A549 treated with ZK216348 at 1 μM for 4 hours (cell line): ENCODE measurements at places on chromosomes 4 and X. TPM values are rescaled to one million over a fixed set of nuclear protein-coding genes. Genes with fewer than 3 reads are reported as not detected.

The ATXN3L gene
- not detected in 5 replicates for total RNA-seq

The BMP3 gene
- total RNA-seq: not detected in 5 replicates

The MAGEA4 gene
- not detected in 5 replicates for total RNA-seq

The MAOB gene
- total RNA-seq: 0.09 to 0.20 TPM (median 0.14 TPM) in 3 of 5 replicates, not detected in the others

The PASD1 gene
- total RNA-seq: not detected in 5 replicates

The CLDN34 gene
- total RNA-seq: not detected in 5 replicates

The SMPX gene
- total RNA-seq: not detected in 5 replicates

The FAM9C gene
- 0.04 TPM in 1 of 5 replicates, not detected in the others for total RNA-seq

The EDA2R gene
- total RNA-seq: 10.7 to 14.9 TPM (median 12.2 TPM) in 5 replicates
